Coronary artery (tissue), 2 donors: ENCODE measurements at places on chromosomes 13 and 19.

DNA sequence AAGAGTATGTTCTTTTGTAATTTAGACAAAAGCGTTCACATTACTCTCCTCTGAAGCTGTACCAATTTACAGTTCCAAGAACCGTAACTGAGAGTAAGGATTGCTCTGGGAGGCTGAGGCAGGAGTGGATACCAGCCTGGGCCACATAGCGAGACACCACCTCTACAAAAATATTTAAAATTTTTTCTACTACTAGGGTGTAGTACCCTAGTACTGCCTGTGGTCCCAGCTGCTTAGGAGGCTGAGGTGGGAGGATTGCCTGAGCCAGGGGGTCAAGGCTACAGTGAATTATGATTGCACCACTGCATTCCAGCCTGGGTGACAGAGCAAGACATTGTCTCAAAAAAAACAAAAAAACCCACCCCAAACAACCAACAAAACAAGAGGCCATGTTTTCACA lies 12.1 kb upstream of the CYP2A6 start:
- no peak for DNase-seq

- no peak for DNase-seq
Observed at GRCh38 chr19:4567584-4568071, 8.1 kb upstream of the SEMA6B start.

- DNase-seq = no peak
Observed at GRCh38 chr19:32241932-32242710, 103.3 kb upstream of the ZNF507 start.

- DNase-seq = no peak
Observed at GRCh38 chr13:80048030-80048429, 292.9 kb downstream of the SPRY2 start.

DNA sequence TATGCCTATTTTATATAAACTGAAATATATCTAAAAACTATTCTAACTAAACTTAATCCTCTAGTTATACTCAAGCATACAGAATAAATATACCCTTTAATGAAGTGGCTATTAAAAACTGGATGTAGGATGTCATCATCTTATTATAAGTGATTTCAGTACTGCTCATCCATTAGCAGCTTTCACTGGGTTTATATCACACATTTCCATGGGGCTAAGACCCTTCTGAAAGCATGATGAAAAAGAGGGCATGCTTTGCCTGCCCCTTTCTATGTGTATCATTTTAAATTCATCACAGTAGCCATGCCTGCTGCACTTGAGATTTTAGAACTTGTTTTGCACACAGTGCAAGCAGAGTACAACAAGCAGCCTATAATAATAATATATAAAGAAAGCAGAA lies 477.5 kb downstream of the SLITRK6 start:
- no peak for DNase-seq

DNA sequence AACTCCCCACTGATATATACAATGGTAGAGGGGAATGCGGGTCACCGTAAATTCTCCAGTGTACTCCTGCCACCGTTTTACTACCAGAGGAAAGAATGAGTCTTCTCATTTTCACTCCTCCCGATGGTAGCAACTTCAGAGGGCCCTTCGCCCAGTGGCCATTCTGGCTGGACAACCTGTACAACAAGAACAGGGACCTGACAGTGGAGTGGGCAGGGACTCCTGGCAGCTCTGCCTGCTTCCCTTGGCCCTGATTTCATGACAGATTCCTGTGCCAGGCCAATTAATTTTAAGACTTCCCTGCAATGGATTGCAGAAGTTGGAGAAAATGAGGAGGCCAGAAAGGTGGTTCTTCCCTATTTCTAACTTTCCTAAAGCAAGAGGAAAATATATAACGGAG lies 148.9 kb downstream of the GPC6 start:
- DNase-seq = no peak

DNA sequence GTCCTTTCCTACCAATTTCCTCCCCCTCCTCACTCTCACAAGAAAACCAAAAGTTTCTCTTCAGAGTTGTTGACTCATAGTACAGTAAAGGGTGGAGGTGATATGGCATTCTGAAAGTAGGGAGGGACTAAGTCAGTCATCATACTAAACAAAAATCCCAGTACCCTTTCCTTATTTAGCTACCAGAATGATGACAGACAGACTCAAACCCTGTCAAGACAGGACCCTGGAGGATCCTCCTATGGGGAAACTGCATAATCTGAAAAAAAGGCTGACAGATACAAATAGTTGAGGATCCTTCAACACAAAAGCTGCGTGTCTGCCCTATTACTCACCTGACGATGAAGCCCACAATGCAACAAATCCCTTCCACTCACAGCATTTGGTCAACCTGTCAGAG lies 55.5 kb downstream of the CYSLTR2 start:
- no peak for DNase-seq

- DNase-seq = no peak
Observed at GRCh38 chr13:114268344-114269280, 12.8 kb upstream of the UPF3A start.

DNA sequence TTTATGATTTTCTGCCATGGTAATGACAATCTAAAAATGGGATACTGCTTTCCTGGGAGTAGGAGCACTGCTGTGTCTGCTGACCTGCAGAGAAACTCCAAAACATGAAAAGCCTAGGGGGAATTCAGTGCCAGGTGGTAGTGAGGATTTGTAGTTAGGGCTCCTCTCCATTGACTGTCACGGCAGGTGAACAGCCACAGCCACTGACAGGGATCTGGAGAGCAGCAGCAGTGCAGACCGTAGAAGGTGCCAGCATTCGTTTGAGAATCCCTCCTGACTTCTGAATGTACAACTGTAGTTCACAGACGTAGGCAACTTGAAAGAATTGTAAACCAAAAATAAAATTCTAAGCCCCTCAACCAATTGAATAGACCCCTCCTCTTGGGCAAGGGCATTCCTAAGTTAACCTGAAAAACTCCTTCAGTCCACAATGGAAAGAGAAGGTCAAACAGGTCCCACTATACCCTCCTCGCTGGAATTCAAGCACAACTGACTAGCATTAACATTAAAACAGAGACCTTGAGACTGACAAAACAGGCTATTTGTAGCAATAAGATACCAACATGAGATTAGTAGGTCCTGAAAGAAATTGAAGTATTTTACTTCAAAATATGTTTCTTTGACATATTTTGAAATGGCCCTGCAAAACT lies 1328.8 kb downstream of the OLFM4 start:
- DNase-seq = no peak

DNA sequence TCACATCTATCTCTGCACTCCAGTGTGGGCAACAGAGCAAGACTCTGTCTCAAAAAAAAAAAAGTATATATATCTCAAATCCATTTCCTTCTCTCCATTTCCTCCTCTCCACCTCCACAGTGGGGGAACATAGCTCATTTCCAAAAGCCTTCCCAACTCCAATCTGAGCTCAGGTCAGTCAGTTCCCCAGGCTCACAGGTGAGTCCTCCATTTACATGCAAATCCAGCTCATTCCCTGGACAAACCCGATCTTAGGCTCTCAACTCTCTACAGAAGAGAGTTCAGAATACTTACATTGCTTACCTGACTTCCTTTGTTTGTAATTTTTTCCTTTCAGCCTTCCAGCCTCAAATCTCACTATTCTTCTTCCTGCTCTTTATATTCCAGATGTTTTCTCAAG lies 518.3 kb downstream of the GPC6 start:
- DNase-seq = no peak

DNA sequence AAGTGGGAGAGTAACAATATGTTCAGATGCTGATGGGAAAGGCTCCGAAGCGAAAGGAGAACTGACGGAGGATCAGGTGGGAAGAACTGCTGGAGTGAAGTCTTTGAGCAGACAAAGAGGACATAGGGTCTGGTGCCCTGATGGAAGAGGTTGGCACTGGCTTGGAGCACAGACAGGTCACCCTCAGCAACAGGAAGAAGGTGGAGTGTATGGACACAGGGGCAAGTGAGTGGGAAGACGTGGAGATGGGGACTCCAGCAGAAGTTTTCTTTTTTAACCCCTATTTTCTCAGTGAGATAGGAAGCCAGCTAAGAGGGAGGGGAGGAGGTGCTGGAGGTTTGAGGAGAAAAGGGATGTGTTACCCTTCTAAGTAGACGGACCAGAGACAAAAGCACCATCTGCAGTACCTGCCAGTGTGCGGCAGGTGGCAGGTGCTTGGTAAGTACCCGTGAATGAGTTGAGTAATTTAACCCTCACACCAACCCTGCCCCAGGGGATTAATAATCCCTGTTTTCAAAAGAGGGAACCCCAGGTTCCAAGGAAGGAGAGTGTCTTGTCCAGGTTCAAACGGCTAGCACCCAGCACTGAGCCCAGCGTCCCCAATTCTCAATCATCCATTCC lies 11.2 kb downstream of the HAS1 start:
- DNase-seq = peak; percentile 58

GRCh38 chr19:53908106-53908934 lies 758 bp upstream of the CACNG7 start:
- no peak for DNase-seq

DNA sequence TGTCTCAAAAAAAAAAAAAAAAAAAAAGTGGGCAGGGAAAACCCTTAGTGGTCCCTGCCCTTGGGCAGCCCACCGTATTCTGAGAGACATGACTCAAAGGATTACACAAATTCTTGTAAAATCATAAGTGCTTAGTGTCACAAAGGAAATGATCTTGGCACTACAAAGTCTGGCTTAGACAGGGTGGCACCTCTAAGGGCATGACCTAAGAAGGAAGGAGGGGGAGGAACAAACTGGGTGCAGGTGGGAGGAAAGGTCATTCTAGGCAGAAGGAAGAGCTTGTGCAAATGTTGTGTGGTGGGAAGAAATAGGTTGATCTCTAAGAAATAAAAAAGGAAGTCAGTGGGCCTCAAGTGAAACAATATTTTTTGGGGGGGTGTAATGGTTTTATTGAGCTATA lies 10.4 kb downstream of the PNPLA6 start:
- DNase-seq = no peak

- DNase-seq = no peak
Observed at GRCh38 chr19:54724644-54725043, 402 bp downstream of the KIR3DL3 start.

GRCh38 chr19:3573162-3573857 lies 566 bp downstream of the HMG20B start:
- no peak for DNase-seq

- no peak for DNase-seq
Observed at GRCh38 chr13:103006641-103007426, 59.4 kb downstream of the SLC10A2 start.

- no peak for DNase-seq
Observed at GRCh38 chr13:41917641-41918040, 43.3 kb downstream of the VWA8 start.

DNA sequence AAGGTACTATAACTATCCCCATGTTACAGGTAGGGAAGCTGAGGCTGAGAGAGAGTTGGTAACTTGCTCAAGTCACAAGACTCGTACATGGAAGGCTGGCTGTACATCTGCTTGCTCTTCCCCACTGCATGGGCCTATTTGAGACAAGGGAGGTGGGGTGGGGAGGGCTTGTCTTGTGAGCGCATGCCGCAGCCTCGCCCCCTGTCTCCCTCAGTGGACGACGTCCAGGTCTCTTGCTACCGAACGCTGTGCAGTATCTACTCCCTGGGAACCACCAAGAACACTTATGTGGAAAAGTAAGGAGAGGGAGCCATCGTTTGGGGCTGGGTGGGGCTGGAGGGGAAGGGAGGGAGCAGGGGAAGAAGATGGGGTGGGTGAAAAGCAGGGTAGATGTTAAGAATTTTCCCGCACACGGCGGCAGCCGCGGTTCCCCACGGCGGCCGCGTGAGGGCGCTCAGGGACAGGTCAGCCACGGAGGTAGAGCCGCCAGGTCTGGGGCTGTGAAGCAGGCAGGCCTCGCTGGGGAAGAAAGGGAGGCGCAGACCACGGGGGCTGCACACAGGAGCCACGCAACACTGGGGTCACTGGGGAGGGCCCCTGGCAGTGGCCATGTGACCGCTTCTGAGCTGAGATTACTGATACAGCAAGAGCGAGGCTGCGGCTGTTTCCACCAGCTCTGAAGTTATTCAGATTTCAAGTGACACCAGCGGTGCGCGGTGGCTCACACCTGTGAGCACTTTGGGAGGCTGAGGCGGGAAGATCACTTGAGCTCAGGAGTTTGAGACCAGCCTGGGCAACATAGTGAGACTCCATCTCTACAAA lies 81.5 kb downstream of the RYR1 start:
- DNase-seq = no peak

- DNase-seq = no peak
Observed at GRCh38 chr19:40521276-40521675, 54.5 kb downstream of the SPTBN4 start.

- DNase-seq = no peak
Observed at GRCh38 chr19:31681121-31681520, 331.9 kb upstream of the TSHZ3 start.

DNA sequence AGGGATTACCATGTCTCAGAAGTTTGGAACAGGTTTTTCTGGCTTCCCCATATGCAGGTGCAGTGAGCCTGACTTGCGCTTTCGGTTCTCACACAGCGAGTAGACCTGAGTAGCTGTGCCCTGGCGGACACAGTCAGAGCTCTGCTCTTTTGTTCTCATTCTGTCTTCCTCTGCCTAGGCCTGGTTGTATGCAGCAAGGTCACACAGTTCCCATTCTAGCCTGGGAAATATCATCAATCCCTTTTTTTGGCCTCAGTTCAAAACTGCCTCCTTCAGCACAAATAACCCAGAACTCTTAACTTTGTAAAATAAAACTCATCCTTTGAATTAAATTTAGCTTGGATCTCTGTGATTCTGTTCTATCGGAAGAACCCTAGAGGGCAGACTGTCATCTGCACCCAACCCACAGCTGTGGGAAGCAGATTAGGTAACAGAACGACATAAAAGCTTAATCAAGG lies 10.2 kb downstream of the OXGR1 start:
- no peak for DNase-seq

GRCh38 chr19:49316284-49316683 lies 8.7 kb downstream of the SLC6A16 start:
- no peak for DNase-seq

DNA sequence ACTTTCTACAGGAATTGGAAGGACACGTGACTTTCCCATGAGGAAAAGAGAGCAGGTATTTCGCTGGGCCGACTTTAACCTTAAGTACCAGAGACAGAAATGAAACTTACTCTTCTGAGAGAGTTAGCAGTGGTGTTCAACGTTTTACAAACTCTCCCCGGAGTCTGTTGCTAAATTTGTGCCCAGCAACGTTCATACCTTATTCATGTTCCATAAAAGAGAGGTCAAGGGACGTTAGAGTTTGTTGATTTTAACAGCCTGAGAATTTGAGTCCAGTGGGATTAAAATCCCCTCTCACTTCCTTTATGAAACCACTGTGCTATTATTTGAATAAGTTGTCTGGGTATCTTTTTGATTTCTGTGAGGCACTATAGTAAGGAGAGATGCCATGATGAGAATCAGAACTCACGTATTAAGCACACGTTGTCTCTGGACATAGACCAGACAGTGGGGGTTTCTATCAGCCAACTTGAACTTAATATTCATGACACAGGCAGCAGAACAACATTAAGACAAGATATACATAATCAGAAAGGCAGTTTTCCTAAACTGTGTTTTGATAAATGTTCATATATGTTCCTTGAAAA lies 33.4 kb downstream of the SPRY2 start:
- no peak for DNase-seq
